ENCODE measurements at places on chromosomes 1 and 21. TPM values are rescaled to one million over a fixed set of nuclear protein-coding genes. Genes with fewer than 3 reads are reported as not detected.

Gene LCE2C
- polyA plus RNA-seq: not detected

Gene DMAP1
- polyA plus RNA-seq: 35.2 TPM

Gene NBPF12
- polyA plus RNA-seq: 6.0 TPM

Gene S100A12
- 8.2 TPM for polyA plus RNA-seq

DNA sequence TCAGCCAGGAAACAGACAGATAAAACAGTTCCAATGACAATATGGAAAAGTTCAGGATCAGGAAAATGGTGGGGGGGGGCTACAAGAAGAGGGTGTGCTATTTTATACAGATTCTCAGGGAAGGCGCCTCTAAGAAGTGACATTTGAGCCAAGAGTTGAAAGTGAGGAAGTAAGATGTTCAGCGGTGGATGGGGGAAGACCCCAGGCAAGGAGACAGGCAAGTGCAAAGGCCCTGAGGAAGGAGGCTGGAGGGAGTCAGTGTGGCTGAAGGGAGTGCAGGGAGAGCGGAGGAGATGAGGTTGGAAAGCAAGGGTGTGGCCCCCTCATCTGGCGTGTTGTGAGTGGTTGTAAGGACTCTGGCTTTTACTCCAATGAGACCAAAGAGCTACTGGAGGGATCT is 8.4 kb upstream of the PDZK1IP1 start:
- no peak for DNase-seq

- DNase-seq: no peak
Measured at GRCh38 chr1:196317535-196318522, 290.4 kb downstream of the KCNT2 start.

DNA sequence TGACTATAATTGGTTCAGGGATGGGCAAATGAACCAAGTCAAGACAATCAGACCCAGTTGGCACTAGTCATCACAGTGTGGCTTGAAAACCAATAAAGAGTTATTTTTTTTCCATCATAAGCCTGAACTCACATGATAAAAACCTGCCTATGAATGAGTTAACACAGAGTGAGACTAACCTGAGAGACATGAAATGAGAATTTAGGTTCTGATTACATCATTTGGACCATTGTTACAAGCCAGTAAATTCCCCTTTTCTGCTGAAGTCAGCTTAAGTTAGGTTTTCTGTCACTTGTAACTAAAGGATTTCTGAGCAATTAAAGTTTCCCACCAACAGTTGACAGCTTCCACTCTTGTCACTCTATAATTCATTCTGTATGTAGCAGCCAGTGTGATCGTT is 9.6 kb upstream of the RSBN1 start:
- DNase-seq: no peak

DNA sequence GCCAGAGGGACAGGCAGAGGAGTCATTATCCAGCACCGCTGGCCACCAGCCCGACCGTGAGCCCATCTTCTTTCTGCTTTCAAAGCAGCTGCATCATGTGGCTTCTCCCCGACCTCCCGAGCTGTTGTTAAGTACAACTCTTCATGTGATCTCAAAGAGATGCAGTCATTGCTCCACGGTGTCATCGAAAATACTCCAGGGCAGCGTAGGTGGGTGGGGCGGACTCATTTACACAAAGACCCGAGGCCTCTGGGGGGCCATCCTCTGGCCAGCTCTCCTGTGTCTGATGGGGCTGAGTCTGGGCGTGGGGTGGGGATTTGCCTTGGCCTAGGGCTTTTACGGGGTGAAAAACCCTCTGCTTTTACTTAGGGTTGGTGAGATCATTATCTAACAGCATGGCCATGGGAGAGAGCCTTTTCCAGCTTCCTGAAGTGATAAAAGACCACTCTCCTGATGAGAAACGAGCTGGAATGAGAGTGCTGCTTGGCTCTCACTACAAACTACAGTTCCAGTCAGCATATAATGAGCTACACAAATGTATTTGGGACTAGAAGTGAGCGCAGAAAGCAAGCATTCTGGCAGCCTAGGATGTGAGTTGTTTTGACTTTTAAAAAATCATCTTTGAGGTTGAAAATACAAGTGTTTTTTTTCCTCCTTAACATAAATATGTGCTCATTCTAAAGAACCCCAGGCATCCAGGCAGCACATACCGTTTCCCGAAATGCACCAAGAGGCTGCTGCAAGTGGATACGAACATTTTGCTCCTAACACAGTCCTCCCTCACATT is 165.0 kb downstream of the RHOU start:
- no peak for DNase-seq

GRCh38 chr1:246607462-246607861 is 41.2 kb downstream of the CNST start:
- DNase-seq: no peak

DNA sequence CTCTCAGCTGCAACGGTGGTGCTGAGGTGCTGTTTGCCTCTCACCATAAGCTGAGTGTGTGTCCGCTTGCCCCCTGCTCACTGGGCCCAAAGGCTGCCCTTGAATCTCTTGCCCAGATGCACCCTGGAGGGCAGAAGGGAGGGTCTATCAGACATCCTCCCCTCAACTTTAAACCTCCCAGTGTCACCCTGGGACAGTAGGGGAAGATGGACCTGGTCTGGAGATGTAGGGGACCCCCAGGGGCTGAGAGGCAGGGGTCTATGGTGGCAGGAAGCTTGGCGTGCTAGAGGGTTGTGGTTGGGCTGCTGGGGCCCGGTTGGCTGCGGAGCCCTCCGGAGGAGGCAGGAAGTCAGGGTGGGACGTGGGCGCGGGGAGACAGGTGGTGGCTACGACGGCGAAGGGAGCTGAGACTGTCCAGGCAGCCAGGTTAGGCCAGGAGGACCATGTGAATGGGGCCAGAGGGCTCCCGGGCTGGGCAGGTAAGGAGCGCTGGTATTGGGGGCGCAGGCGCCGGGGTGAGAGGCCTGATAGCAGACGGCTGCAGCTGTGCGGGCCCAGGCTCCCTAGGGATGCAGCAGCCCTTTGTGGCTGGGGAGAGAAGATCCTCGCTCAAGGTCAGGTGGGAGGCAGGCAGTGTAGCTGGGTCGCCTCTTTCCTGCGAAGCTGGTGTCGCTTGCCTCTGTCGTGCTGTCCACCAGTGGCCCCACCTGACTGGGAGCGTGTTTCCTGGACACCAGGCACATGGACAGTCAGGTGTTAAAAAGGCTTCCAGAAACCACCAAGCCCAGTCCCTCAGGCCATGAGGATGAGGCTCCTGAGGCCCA is at the start of gene LCK:
LCK (plus strand) TSS at position 373 of the 824 bp plus-strand sequence. CDS start 23,065 bp downstream, outside the sequence.
- DNase-seq: no peak

Data from stomach (tissue), 19 donors.